T-helper 1 cell (primary cell): ENCODE measurements at places on chromosomes 11 and 22.

- no peak for DNase-seq
These were observed 726.9 kb upstream of the TENM4 start for GRCh38 chr11:80167766-80168165.

- DNase-seq, result no peak
These were observed 47.8 kb downstream of the ARHGAP42 start for GRCh38 chr11:100734743-100735527.

- no peak for DNase-seq
These were observed 14.0 kb downstream of the UFD1 start for GRCh38 chr22:19464975-19465374.

- no peak for DNase-seq
These were observed 1.0 kb downstream of the CTSD start for GRCh38 chr11:1762537-1763302.

DNA sequence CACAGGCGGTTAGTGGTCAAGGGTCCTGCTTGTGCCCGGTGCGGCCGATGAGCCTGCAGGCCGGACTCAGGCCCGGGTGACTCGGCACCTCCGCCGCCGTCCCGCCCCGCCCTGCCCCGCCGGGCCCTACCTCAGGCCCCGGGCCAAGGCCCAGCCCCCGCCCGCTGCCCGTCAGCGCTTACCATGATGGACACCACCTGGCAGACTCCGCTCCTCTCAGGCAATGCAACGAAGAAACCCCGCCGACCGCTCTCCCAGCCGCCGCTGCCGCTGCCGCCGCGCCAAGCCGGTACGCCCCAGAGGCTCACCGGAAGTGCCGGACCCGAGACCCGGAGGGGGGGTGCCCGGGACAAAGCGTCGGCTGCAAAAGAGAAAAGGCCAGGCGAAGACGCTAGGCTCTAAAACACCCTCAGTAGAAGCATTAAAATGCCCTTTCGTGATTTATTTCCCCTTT lies at the start of gene UFD1:
UFD1 (minus strand) TSS at position 293 of the 454 bp plus-strand sequence; CDS start at position 185, 108 bp downstream.
- peak; percentile 75 for DNase-seq

DNA sequence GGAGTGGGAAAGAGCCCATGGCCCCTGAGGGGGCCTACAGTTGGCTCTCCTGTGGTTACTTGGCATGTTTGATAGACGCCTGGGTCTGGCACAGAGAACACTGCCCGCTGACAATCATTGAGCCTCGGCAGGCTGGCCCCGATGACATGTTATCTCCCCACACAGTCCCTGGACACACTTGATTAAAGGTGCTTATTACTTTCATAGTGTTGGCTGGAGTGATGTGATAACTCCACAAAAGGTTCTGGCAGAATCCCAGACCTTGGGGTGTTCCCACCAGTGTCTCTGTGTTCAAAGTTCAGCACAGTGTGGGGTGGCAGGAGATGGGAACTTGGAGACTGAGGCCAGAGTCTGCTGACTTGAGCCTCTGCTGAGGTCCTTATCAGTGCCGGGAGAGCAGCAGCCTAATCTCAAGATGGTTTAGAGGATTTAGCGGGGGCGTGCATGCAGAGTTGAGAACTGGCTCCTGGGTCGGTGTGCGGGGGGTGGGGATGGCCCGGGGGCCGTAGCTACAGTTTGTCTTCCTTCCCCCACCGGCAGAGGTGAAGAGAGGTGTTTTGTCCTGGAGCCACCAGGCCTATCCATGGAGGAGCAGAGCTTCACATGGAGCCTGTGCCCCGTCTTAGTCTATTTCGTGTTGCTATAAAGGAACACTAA lies 22.5 kb downstream of the PARVB start:
- DNase-seq, result no peak

GRCh38 chr11:107592813-107593212 lies 1.9 kb downstream of the ELMOD1 start:
- DNase-seq, result no peak

GRCh38 chr11:130477586-130478203 lies 29.2 kb downstream of the ADAMTS15 start:
- no peak for DNase-seq

- DNase-seq, result no peak
These were observed 62.1 kb upstream of the ARHGAP20 start for GRCh38 chr11:110774138-110775014.

DNA sequence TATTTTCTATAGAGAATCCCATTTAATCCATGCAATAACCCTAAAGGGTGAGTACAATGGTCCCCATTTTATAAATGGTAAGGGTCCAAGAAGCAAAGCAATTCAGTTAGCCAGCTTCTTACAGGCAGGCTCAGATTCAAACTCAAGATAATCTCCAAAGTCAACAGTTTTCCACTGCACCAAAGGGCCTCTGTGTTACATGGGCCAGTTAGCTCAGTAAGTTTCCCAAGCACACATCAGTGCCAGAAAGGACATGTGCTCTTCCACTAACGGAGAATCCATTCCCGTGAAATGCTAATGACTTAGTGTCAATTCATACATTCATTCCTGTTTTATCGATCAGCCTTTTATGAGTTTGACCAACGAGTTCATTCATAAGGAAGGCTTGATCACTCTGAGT lies 11.0 kb downstream of the SLC43A1 start:
- DNase-seq, result no peak
